ENCODE measurements at places on chromosomes 3 and 15.
A peak's percentile ranks its signal among the peaks of the same experiment; 100 is the strongest.

GRCh38 chr3:135238871-135239614 is 444.0 kb downstream of the EPHB1 start:
- DNase-seq = no peak

- peak; percentile 63 for DNase-seq
These were observed 67.8 kb downstream of the FMN1 start for GRCh38 chr15:33126559-33127290.

- no peak for DNase-seq
These were observed 16.9 kb upstream of the RYR3 start for GRCh38 chr15:33293713-33294334.

DNA sequence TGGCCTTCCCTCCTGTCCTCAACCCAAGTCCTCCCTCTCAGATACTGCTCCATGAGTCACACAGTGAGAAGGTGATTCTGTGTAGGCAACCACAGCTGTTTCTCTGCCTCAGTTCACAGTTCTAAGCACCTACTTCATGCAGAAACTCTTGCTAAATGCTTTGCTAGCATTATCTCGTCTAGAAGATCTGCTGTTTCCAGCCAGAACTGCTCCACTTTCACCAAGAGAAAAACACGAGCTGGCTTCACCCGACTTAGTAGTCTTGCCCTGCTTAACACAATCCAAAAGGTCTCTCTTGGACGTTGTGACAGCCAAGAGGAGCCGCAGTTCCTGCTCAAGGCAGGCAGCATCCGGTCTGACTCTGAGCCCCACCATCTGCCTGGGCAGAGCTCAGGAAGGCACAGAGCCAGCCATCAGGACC is 272.1 kb downstream of the UACA start:
- no peak for DNase-seq

GRCh38 chr3:143482106-143483088 is 362.8 kb downstream of the CHST2 start:
- DNase-seq = no peak

GRCh38 chr15:37574985-37575384 is 359.5 kb upstream of the TMCO5A start:
- DNase-seq = no peak

DNA sequence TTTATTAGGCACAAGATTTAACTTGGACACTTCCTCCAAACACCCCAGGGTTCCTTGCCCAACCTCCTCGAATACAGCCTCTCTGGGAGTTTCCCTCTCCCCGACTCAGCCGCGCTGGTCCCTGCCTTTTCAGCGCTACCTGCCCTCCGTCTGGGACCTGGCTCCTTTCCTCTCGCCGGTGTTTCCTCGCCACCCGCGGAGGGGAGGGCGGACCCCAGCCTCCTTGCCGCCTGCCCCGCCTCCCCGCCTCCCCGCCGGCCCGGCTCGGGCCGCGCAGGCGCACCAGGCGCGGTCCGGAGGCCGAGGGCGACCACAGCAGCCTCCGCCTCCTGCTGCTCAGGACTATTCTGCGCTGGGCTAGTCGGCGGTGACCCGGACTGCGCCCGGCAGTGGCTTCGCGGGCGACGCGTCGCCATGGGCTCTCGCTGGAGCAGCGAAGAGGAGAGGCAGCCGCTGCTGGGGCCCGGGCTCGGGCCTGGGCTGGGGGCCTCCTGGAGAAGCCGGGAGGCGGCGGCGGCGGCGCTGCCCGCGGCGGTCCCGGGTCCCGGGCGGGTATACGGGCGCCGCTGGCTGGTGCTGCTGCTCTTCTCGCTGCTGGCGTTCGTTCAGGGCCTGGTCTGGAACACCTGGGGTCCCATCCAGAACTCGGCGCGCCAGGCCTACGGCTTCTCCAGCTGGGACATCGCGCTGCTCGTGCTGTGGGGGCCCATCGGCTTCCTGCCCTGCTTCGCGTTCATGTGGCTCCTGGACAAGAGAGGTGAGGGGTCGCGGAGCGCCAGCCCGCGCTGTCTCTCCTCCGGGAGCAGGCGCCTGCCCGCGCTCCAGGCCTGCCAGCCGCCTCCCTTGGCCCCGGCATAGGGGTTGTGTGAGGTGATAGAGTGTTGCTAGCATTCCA is at the start of gene SLC49A4:
SLC49A4 (plus strand) TSS at position 291 of the 895 bp plus-strand sequence; CDS start at position 415, 124 bp downstream.
- peak; percentile 65 for DNase-seq

DNA sequence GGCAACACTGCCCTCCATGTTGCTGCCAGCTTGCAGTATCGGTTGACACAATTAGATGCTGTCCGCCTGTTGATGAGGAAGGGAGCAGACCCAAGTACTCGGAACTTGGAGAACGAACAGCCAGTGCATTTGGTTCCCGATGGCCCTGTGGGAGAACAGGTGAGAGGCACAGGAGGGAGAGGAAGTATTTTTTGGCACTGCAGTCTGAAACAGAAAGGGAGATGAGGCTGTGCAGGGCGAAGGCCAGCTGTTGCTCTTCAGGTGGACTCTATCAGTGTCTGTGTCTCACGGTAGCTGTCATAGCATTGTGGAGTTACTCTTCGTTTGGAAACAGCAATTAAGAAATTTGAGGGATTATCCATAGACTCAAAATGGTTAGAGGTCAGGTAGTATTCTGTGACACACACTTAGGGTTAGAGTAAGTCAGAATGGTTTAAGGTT is 8.0 kb downstream of the NFKBIZ start:
- DNase-seq = no peak

DNA sequence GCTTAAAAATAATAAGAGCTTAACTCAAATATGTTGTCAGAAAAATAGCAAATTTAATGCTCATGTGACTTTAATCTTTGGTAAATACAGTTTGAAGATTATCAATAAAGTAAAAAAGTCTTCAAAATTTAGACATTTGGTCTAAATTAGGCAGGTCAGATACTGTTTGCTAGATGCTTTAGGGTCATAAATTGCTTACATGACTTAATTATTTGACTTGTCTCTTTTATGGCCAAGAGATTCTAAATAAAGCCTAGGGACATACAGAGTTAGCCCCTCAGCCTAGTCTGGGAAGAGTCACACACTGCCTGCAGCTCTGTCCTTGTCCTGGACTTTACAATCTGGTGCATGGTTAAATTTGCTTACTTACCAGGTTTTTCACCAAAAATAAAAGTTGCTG is 198.3 kb upstream of the LRRFIP2 start:
- DNase-seq = no peak

DNA sequence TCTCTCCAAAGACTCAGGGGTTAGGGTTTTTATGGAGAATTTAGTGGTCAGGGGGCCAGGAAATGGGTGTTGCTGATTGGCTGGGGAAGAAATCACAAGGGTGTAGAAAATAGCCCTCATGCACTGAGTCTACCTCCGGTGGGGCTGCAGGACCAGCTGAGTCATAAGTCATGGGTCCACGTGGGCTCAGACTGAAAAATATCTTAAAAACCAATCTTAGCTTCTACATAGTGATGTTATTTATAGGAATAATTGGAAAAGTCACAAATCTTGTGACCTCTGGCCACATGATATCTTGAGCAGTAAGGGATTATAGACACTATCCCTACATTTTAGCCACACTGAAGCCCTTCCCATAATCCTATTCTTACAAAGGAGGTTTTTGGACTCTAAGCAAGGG is 224.0 kb downstream of the DPH6 start:
- no peak for DNase-seq

DNA sequence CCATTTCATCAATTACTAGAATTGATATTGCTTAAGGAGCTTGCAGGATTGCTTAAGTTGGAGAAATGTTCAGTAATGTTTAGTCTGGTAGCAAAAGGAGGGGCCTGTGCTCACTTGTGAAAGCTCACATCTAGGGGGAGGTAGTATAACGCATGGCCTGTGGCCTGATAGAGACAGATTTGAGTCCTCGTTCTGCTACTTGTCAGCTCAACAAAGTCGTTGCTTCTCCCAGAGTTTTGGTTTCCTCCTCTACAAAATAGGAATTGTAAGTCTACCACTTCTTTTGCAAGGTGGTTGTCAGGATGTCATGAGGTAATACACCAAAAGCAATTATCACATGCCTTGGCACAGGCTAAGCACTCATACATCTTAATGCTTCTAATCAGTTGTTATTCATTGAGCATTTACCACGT is 1.3 kb downstream of the ST3GAL6 start:
- DNase-seq = no peak

- DNase-seq = peak; percentile 19
These were observed 22.1 kb downstream of the ITGA11 start for GRCh38 chr15:68409736-68410370.

- DNase-seq = no peak
These were observed 7.4 kb downstream of the GLB1 start for GRCh38 chr3:33089515-33089914.

DNA sequence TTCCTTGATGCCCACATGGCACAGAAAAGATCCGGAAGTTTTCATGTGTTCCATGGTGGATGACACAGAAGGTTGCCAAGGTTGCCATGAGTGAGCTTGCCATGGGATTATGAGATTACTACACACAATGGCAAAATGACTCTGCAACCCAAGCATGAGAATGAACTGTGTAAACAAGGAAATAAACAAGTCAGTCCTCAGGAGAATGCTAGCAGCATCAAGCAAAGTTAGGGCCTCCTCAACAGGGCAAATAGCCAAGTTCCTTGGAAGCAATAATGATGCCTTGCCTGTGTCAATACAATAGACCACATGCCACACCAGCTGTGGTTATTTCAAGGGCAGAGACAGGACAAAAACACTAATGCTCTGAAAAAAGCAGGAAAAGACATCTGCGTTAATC is 41.8 kb downstream of the AQR start:
- DNase-seq = no peak

- no peak for DNase-seq
These were observed 20.2 kb downstream of the CRABP1 start for GRCh38 chr15:78360367-78360801.

DNA sequence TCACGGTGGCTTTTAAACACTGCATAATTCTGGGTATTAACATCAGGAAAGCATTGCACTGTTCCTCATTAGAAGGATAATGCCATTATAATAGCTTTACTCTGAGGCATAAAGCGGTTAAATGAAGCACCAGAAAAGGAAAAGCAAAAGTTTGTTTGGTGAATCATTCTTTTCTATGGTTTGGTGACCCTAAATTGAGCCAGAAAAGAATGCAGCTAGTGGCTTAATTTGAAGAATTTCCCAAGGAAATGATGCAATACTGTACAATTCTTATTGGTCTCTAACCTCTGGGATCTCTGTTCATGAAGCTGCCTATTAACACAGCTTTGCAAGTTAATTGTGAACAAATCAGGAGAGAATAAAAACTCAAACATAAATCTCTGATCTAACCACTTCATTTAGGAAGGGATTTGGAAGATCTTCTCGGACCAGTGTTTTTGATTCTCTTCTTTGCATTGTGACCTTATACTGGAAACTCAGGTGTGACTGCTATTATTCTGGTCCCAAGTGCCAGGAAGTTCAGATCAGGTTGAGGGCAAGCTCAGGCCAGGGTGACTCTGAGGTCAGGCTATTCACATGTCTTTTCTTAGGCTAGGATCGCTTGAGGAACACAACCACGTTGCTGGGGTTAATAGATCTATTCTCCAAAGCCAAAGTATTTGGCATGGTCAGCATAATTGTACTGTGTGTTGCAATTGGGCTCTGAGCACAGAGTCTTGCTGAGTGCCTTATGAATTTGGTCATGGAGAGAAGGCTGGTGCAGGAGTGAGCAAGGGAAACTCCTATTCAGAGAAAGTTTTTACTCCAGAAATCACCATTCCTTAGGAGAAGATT is 11.3 kb upstream of the DLG1 start:
- DNase-seq = no peak

DNA sequence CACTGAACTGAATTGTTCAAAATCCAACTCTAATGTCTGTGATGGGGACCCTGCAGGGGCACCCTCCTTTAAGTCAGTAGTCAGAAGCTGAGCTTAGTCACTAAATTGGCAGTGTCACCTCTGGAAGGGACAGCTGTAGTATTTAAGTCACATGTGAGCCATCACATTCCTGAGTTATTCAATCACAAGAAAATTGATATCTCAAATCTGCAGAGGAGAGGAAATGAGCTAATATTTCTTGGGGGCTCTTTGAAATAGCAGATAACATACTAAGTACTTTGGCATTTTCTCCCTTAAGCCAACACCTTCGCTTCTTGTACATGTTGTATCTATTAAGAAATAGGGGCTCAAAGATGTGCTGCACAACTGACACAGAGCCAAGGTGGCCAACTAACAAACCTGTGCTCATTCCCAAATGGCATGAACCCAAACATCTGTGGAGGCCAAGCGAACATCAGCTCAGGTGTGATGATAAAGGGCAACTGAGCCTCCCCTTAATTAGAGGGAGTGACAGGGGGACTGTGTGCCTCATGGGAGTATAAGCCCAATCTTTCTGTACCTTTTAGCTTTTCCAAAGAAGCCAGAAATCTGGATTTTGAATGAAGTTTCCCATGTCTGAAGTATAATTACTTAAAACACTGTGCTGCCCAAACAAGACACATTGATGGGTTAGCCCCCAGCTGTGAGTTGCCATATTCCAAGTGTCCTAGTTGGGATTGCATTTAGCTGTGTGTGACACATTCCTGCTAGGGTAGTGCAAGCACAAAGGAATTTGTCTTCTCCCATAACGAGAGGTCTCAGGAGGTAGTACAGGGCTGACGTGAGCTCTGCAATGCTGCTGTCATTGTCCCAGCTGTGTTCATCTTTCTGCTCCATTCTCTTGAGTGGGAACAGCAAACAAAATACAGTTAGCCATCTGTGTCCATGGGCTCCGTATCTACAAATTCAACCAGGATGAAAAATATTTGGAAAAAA is 63.3 kb downstream of the ABHD5 start:
- DNase-seq = no peak

Measured in mesothelial cell of epicardium (in vitro differentiated cells).